Kidney (tissue), 22 donors: ENCODE measurements at places on chromosomes 1 and 21.

DNA sequence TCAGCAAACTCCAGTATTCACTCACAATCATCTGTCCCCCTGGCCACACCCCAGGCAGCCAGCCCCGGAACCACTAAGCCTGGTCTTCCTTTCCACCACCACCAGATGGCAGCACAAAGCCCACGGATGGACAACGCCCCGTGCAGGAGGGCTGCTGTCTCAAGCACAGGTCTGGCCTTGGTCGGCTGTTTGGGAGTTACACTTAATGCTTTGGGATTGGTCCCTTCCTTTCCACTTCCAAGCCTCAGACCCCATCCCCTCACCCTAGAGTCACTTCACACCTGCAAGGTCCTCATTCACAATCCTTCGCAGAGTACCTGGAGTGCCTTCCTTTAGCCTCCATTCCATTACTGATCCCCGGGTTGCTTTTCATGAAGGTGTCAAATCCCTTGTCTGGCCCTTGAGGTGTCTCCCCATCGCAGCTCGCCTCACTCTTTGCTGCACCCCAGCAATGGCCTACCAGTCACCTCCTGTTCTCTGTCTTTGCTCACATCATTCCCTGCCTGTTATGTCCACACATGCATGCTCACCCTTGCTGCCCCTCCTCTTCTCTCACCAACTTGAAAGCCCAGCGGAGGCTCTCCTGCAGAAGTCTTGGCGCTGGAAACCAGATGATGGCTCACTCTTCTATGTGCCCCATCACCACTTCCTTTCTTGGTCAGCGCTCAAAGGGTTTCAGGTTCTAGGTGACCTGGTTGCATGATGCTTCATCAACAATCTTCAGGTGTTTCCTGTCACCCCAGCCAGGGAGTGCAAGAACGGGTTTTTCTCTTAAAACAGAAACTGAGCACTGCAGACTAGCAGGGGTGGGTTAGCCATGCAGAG, 24.9 kb upstream of the KCNA2 start:
- no peaks in the 10 kb centered on the region for H3K4me1 ChIP-seq
- H3K36me3 ChIP-seq, result no peaks in the 10 kb centered on the region
- H3K27me3 ChIP-seq, result no peaks in the 10 kb centered on the region

DNA sequence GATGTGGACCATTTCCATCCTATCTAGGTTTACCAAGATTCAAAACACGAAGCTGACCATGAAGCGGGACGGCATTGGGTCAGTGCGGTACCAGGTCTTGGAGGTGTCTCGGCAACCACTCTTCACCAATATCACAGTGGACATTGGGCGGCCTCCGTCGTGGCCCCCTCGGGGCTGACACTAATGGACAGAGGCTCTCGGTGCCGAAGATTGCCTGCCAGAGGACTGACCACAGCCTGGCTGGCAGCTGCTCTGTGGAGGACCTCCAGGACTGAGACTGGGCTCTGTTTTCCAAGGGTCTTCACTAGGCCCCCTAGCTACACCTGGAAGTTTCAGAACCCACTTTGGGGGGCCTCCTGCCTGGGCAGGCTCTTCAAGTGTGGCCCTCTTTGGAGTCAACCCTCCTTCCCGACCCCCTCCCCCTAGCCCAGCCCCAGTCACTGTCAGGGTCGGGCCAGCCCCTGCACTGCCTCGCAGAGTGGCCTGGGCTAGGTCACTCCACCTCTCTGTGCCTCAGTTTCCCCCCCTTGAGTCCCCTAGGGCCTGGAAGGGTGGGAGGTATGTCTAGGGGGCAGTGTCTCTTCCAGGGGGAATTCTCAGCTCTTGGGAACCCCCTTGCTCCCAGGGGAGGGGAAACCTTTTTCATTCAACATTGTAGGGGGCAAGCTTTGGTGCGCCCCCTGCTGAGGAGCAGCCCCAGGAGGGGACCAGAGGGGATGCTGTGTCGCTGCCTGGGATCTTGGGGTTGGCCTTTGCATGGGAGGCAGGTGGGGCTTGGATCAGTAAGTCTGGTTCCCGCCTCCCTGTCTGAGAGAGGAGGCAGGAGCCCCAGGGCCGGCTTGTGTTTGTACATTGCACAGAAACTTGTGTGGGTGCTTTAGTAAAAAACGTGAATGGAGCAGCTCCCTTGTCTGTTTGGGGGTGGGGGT, 864 bp upstream of the CCDC24 start:
- peak; percentile 68 for DNase-seq
- no peaks in the 10 kb centered on the region for H3K36me3 ChIP-seq
- H3K4me3 ChIP-seq, result no peak overlapping the region
- peaks cover 23% of the 10 kb centered on the region for H3K4me1 ChIP-seq

DNA sequence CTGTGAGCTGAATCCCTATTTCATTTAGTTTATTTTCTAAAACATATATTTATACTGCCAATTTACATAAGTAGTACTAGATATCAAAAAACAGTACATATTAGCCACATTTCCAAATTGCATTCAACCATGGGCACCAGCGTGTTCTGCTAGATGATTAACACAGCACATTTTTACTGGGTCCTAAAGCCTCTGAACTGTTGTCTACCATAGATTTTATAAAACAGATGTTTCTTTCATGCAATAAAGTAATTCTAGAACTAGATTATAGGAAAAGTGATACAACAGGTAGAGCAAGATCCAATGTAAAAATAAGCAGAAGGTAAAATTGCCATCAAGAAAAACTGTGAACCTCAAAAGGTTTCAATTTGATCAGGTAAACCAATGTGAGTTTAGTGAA, 108.6 kb downstream of the FAF1 start:
- DNase-seq, result no peak
- H3K4me1 ChIP-seq, result no peaks in the 10 kb centered on the region
- H3K27me3 ChIP-seq, result no peaks in the 10 kb centered on the region
- H3K27ac ChIP-seq, result no peak overlapping the region
- no peak overlapping the region for H3K4me3 ChIP-seq
- H3K36me3 ChIP-seq, result no peaks in the 10 kb centered on the region

DNA sequence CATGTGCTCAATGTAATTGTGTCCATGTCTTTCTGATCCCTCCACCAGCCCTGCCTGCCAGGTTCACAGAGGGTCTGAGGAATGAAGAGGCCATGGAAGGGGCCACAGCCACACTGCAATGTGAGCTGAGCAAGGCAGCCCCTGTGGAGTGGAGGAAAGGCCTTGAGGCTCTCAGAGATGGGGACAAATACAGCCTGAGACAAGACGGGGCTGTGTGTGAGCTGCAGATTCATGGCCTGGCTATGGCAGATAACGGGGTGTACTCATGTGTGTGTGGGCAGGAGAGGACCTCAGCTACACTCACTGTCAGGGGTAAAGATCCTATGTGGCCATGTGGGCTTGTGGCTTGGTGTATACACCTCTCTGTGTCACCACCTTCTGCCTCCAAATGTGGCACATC, 91.4 kb downstream of the OBSCN start:
- no peak for DNase-seq
- no peaks in the 10 kb centered on the region for H3K27me3 ChIP-seq
- H3K36me3 ChIP-seq, result no peaks in the 10 kb centered on the region
- H3K27ac ChIP-seq, result no peak overlapping the region
- H3K4me3 ChIP-seq, result no peak overlapping the region

DNA sequence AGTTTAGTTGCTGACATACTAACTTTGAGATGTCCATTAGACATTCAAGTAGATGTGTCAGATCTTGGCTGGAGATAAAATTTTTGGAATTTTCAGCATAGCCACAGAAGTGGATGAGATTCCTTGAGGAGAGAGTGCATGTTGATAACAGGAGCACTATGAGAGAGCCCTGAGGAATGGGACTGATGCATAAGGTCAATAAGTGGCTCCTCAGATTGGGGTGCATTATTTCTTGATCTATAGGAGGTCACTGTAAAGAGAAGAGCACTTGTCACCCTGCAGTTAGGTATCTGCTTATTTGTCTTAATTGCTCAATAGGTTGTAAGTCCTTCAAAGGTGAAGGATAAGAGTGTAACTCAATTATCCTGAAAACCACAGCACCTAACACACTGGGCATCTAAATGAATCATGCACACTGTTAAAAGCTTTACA, 52.0 kb upstream of the TACSTD2 start:
- DNase-seq, result no peak
- no peaks in the 10 kb centered on the region for H3K4me1 ChIP-seq
- H3K4me3 ChIP-seq, result no peak overlapping the region
- no peaks in the 10 kb centered on the region for H3K36me3 ChIP-seq
- no peak overlapping the region for H3K27ac ChIP-seq
- H3K27me3 ChIP-seq, result no peaks in the 10 kb centered on the region

DNA sequence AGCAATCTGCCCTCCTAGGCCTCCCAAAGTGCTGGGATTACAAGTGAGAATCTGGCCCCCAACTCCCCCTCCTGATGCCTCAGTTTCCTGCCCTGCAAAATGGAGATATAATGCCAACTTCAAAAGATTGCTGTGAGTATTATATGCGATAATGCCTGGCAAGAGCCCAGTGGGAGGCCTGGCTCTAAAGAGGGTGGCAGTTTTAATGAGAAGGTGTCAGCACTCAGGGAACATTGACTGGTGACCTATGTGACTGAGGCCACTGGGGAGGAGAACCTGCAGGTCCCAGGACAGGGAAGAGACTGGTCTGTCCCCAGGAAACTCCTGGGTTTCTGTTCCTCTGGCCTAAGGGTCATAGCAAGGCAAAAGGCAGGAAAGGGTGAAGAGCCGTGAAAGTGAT, 11.0 kb downstream of the HSPG2 start:
- peak overlapping the region; percentile 20 for H3K27ac ChIP-seq
- H3K4me3 ChIP-seq, result no peak overlapping the region
- no peaks in the 10 kb centered on the region for H3K27me3 ChIP-seq
- peaks cover 48% of the 10 kb centered on the region for H3K4me1 ChIP-seq

DNA sequence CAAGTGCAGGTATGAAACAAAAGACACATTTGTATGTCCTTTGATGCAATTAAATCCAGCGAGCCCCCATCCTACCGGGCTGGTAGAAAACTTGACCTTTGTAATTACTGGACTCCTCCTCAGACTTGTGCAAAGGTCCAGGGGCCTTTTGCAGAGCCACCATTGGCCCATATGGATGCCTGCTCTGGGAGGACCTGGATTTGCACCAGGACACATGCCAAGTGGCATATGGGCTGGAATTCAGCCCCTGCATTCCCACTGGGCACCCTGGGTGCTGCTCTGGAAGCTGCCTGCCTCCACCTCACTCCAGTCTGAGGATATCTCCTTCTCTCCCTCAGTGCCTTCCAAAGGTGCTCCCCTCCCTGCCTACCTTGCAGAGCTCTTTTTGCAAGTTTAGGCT, 36.0 kb downstream of the LACTBL1 start:
- DNase-seq, result no peak
- no peak overlapping the region for H3K27ac ChIP-seq
- H3K36me3 ChIP-seq, result no peaks in the 10 kb centered on the region
- H3K4me3 ChIP-seq, result no peak overlapping the region
- H3K27me3 ChIP-seq, result no peaks in the 10 kb centered on the region

DNA sequence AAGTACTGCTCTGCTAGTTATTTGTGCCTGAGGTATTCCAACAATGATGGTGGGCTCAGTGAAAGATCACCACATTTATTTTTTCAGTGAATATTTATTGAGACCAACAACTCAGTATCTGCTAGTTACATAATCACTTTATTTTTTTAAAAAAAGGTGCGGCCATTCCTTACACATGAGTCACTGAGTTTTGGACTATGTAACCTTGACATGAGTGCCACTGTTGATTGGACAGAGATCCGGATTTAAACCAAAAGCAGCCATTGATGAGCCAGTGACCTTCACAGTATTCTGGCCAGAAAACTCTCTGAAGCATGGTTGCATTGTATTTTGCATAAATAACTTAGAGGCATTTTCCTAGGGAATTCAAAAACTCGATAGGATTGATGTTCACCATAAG, 79.5 kb downstream of the NUF2 start:
- H3K4me1 ChIP-seq, result no peaks in the 10 kb centered on the region
- no peaks in the 10 kb centered on the region for H3K27me3 ChIP-seq
- no peak overlapping the region for H3K27ac ChIP-seq
- DNase-seq, result no peak
- H3K4me3 ChIP-seq, result no peak overlapping the region

DNA sequence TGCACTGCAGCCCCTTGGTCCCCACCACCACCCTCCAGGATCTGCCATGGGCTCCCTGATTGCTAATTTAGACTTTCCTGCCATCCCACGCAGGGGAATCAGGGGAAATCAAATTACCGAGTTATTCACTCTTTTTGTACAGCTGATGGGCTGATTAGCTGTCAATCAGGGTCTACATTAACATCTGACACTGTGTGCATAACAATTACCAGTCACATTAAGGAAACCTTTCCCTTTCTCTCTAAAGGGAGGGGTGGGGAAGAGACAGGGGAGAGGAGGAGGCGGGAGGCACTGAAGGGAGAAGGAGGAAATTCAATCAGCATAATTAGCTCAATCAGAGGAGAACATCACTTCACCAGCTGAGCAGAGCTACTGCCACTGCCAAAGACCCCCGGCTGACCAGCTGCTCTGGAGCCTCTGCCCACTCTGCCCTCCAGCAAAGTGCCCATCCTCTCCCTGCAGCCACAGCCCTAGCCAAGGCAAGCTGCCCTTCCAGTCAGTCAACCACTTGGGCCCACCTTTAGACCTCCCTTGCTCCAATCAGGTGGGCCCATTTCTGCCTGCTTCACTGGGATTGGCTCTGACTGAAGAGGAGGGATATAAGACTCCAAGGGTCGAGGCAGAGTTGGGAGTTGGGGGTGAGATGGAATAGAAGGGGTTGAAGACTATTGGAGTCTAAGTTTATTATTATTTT, 199.3 kb upstream of the ZC3H12A start:
- H3K27me3 ChIP-seq, result no peaks in the 10 kb centered on the region
- no peak overlapping the region for H3K4me3 ChIP-seq
- no peaks in the 10 kb centered on the region for H3K4me1 ChIP-seq
- no peak overlapping the region for H3K27ac ChIP-seq
- no peak for DNase-seq
- no peaks in the 10 kb centered on the region for H3K36me3 ChIP-seq

- peak; percentile 43 for DNase-seq
- H3K27ac ChIP-seq, result no peak overlapping the region
- H3K27me3 ChIP-seq, result no peaks in the 10 kb centered on the region
Measured at GRCh38 chr1:47761201-47761930, 235.8 kb downstream of the TRABD2B start.
